ENCODE measurements at places on chromosomes 4 and X.

DNA sequence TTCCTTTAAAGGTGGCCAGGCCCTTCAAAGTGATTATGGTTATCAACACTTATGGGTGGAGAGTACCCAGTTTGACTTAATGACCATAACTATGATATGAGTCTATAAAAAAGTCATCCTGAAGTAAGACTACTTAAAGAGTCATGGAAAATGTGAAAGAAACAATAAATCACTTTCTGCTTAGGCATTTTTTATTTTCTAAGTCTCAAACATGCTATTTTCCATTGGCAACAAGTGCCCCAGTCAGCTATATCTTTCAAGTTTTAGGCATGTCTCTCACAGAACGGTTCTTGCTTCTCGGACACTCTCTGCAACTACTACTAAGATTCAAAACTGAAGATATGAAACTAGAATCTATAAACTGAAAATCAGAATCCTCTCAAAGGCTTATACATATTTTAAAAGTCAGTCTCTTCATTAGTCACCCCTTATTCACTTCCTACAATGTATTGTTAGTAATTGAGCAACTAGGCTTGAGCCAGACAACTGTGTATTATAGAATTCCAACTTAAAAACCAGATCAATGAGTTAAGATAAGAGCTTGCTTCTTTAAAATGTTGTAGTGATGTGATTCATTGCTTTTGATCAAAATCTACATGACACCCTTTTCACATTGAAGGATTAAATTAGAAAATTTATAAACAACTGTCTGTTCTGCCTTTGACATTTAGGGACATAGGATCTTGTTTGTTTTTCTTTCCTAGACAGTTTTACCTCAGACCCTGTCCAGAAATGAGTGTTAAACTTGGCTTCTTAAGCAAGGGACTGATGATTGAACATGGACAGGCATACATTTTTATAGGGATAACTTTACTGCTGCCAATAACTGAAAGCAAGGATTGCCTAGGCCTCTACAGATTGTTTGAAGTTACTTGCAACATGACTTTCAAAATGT is 2.9 kb downstream of the ANTXR2 start:
- no peak for DNase-seq

DNA sequence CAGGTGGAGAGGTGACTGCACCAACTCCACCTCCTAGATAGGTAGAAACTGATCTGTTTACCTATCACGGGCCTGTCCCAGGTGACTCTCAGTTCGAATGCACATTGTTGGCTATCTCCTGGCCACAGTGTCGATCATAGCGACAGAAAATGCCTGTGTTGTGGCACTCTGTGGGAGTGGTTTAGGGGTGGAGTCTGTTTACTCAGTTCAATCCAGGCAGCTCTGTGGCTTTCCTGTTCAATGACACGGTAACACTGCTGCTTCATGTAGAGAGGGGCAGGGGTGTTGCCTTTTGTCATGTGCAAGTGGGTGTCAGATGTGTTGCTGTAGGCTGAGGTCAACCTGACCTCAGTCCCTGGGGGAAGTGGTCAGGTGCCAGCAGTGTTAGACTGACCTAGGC is 1602.4 kb downstream of the TECRL start:
- no peak for DNase-seq

GRCh38 chr4:183909801-183910200 is 4.7 kb downstream of the STOX2 start:
- DNase-seq, result no peak

GRCh38 chr4:16977081-16977480 is 78.6 kb upstream of the LDB2 start:
- DNase-seq, result no peak

DNA sequence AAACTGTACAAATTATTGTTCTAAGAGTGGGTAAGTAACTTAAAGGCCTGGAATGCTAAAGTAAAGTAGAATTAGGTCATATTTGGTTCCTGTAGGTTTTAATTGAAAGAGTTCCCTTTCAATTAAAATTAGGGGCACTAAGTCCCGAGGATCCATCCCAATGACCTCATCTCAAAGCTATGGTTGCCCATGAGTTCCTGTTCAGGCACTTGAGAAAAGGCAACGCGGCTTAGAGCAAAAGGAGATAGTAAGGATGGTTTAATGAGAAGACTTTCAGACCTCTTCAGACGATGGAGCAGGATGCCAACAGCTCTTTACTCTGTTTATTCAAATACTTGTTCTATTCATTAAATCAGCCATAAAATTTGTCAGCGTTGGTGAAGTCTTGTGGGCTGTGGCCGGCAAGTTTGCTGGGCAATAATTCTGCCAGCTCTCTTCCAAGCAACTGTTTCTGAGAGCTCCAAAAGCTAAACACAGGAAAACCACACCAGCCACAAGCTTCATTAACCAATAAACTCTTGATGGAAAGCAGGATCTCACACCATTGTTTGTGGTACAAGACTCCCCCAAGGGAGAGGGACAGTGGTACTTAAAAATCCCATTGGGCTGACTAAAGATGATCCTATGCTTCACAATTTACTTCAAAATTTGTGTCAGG is 167.4 kb downstream of the COL4A6 start:
- no peak for DNase-seq

DNA sequence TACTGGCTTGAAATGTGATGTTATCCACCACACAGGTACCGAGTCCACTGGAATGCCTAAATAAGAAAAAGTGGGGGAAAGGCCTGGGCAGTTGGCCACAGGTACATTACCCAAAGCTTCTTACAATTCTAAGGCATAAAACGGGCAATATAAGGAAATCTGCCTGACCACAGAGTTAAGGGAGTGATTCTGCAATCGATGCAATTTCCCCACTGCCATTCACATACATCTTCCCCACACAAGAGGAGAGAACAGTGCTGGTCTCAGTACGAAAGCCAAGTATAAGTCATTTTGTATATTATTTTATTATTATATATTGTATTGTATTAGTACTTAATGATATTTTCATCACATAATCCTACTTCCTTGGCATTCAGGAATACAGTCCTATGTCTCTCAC is 30.6 kb downstream of the RFC1 start:
- no peak for DNase-seq

GRCh38 chr4:48112017-48112667 is 21.9 kb downstream of the TXK start:
- no peak for DNase-seq

- DNase-seq, result no peak
These were observed 4.4 kb upstream of the FBXW7 start for GRCh38 chr4:152540293-152540674.

DNA sequence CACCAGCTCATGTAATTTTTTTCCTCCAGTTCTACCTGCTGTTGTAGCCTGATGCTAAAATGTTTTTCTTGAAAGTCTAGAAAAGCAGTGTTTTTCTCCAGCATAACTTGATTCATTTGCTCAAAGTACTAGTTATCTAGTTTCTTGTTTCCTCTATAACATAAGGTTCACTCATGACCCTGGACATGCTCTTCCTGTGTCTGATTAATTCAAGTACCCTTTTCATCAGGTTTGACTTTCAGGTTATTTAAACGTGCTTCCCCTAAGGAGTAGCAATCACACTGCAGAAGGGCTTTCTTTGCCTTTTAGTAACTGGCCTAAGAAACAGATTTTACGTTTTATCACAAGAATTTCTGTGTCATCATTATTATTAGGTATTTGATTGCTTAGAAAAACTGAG is 66.8 kb upstream of the EGFL6 start:
- DNase-seq, result no peak

DNA sequence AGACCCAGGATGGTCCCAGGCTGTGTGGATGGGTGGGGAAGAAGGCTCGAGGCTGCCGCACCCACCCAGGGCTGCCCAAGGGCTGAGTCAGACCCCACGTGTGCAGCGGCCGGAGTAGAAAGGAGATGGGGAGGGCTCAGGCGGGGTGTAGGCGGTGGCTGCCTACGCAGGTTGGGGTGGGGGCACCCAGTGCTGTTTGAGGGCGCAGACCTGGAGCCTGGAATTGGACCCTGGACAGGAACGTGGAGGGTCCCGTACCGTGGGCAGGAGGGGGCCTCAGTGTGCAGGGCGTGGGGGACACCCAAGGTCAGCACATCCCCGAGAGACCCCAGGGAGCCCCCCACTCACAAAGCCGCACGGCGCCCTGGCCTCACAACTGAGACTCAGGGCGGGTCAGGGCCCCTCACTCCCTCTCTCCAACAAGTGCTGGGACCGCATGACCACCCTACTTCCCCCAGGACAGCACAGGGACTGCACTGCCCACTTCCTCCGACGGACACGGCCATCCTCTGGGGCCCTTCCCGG is 79.9 kb downstream of the FAM53A start:
- DNase-seq, result no peak

DNA sequence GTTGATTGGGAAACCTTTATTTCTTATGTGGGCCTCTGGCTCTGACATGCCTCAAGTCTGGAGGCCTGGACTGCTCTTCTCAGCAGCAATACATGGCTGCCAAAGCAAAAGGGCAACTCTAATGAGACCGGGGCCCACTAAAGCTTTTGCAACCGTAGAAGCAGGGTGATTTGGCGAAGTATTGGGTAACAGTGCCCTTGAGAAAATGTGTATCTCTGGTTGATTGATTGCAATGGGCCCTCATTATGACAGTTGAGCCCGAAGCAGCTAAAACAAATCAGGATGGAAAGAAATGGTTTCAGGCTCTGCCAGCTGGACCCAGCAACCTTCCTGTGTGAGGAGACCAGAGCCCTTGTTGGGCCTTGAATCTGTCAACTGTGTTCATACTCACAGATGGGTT is 73.4 kb downstream of the CLCN4 start:
- DNase-seq, result no peak

GRCh38 chr4:89216866-89217265 is 90.7 kb downstream of the GPRIN3 start:
- DNase-seq, result no peak

GRCh38 chrX:84735025-84735424 is 232.8 kb upstream of the HDX start:
- DNase-seq, result no peak

- no peak for DNase-seq
These were observed 62.6 kb downstream of the FRAS1 start for GRCh38 chr4:78119698-78120097.
